ENCODE measurements at places on chromosomes 7 and 10. TPM values are rescaled to one million over a fixed set of nuclear protein-coding genes. Genes with fewer than 3 reads are reported as not detected.
A peak's percentile ranks its signal among the peaks of the same experiment; 100 is the strongest.

The ALOX5 gene
- total RNA-seq, result 32.5 TPM

The SHH gene
- not detected for total RNA-seq

The GLI3 gene
- 16.5 TPM for total RNA-seq

The SLC13A4 gene
- total RNA-seq, result not detected

The HOXA7 gene
- total RNA-seq, result 1.9 TPM

DNA sequence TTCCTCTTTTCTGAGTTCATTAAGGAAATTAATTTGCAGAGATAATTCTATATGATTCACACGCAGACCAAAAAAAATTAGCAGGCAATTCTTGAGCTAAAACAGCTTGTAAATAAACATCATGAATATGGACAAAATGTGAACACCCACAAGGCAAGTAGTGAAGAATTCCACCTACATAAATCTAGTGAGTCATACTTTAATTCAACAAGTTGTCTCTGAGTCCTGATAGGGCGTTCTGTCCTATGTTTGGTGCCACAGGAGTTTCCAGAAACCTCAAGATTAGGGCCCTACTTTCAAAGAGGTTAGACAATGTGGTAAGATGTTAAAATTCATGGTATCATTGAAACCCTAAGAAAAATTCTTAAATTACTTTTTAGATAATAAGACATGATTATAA lies 122.3 kb downstream of the SGMS1 start:
- no peak for DNase-seq

DNA sequence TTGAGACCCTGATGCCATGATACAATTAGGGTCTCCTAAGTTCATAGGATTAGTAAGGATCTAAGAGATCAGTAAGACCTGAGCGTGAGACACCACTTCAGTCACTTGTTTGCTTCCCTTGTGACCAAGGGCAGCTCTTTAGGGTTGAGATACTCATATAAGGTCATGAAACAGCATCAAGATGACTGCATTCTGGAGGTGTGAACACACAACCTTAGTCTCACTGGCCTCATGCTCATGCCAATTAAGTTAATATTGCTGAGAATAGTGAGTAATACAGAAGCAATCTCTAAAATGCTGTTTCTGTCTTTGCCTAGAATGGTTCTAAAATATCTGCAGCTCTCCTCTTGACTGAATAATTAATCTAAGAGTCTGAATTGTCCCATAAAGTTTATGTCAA lies 39.6 kb upstream of the KLHL7 start:
- DNase-seq, result no peak

The CDC14C gene
- total RNA-seq, result not detected

- DNase-seq, result peak; percentile 87
These were observed 44.2 kb downstream of the PDLIM1 start for GRCh38 chr10:95246582-95247051.

DNA sequence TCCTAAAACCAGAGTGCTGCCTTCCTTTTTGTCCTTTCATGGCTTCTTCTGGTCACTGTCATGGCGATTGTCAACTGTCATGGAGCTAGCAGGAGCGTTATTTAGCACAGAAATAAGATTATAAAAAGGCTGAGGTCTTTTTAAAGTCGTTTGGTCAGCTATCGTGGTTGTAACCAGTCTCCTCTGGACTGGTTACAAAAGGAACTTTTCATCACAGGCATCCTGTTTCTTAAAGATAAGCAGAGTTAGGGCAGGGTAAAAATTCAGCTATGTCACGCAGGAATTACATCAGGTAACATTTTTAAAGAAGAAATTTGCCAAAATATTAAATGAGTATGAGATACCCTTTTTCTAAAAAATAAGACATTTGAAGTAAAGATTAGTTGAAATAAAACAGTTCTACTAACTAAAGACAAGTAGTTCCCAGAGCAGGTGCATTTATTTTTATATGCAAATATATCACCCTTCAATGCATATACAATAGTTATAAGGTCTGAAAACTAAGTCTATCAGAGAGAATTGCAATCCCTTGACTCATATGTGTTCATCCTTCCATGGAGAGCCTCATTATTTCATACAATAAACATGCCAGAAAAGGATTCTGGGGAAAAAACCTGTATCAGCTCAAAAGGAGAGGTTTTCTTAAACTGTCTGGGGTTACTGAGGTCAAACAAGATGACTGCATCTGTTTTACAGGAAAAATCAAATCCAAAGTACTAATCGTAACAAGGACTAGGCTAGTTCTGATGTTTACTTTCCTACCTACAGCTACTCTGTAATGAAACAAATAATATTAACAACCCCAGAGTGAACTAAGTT lies 20.9 kb downstream of the FAM24A start:
- DNase-seq, result no peak

GRCh38 chr7:121531175-121532070 lies 135.3 kb upstream of the FAM3C start:
- no peak for DNase-seq

- DNase-seq, result no peak
These were observed 91.9 kb downstream of the ZWINT start for GRCh38 chr10:56269181-56269580.

GRCh38 chr10:115020449-115020848 lies 72.7 kb upstream of the ATRNL1 start:
- no peak for DNase-seq

GRCh38 chr10:123274306-123275135 lies 120.3 kb downstream of the BUB3 start:
- DNase-seq, result no peak

- DNase-seq, result no peak
These were observed 228.8 kb downstream of the EXOC4 start for GRCh38 chr7:133481676-133482075.

The ADGRA1 gene
- 0.07 TPM for total RNA-seq

GRCh38 chr7:9082203-9082602 lies 648.8 kb downstream of the NXPH1 start:
- DNase-seq, result no peak

The MYH16 gene
- total RNA-seq, result not detected

DNA sequence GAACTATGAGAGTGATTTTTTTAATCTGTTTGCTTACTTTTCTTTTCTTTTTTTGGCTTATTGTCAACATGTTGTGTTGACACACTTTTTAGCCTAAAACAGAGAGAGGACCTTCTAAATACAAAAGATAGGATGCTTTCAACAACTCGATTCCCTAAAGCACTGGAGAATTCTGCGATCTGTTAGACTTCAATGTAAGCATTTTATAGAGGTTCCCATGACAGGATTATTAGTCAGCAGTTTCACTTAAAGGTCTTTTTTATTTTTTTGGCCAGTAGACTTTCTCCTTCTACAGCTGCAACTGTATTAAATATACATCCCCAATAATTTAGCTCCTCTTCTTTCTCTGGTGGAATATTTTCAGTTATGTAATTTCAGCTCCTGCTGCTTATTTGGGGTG lies 12.7 kb upstream of the NRP1 start:
- DNase-seq, result no peak

GRCh38 chr10:4213441-4213840 lies 428.4 kb upstream of the KLF6 start:
- no peak for DNase-seq

GRCh38 chr7:80243425-80243824 lies 108.8 kb downstream of the GNAI1 start:
- no peak for DNase-seq

The FXYD4 gene
- total RNA-seq, result not detected

DNA sequence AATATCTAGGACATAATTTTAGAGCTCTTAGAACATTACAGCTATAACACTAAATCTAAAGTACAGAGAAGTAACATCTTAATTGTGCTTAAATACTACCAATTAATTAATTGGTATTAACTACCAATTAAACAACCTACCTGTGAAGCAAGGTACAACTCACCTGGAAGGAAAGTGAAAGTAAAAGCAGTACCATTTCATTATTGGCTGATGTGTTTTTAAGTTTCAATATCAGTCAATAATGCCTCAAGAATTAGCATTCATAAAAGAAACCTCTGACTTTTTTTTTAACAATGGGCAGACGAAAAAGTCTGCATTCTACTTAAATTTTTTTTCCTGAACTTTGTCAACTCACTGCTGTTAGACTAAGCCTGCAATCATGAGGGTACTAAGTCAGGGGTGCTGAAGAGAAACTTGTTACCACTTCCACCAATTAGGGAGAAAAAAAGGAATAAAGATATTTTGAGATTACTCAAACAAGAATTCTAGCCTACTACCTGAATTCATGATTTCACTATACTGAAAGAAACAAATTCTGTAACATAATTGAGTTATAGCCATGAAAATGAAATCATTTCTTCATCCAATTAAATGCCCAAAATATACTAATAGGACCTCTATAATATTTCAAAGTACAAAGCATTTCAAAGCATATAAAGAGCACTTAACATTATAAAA lies 19.9 kb downstream of the UPF2 start:
- DNase-seq, result no peak

All from uterus (tissue), 4 donors.